ENCODE measurements at places on chromosomes 5 and 9. TPM values are rescaled to one million over a fixed set of nuclear protein-coding genes. Genes with fewer than 3 reads are reported as not detected.

BNC2 gene
- polyA plus RNA-seq, result 5.3 TPM

SLC25A2 gene
- polyA plus RNA-seq, result not detected

IFNK gene
- not detected for polyA plus RNA-seq

GDA gene
- polyA plus RNA-seq, result 0.30 TPM

SEMA5A gene
- 27.5 TPM for polyA plus RNA-seq

PDE6A gene
- 0.09 TPM for polyA plus RNA-seq

ELP1 gene
- 32.9 TPM for polyA plus RNA-seq

PCDHA2 gene
- 0.06 TPM for polyA plus RNA-seq

RRAGA gene
- 78.2 TPM for polyA plus RNA-seq

C5orf46 gene
- not detected for polyA plus RNA-seq

PAEP gene
- polyA plus RNA-seq, result not detected

C5orf58 gene
- polyA plus RNA-seq, result 0.35 TPM

TLX3 gene
- not detected for polyA plus RNA-seq

NTNG2 gene
- polyA plus RNA-seq, result 0.28 TPM

SERINC5 gene
- 18.7 TPM for polyA plus RNA-seq

NUTM2F gene
- polyA plus RNA-seq, result not detected

SOX30 gene
- polyA plus RNA-seq, result 0.26 TPM

RAI14 gene
- 15.7 TPM for polyA plus RNA-seq

SLC46A2 gene
- polyA plus RNA-seq, result 0.18 TPM

IER5L gene
- 4.7 TPM for polyA plus RNA-seq

PIP5KL1 gene
- 3.3 TPM for polyA plus RNA-seq

SLC6A19 gene
- polyA plus RNA-seq, result not detected

TMEM174 gene
- polyA plus RNA-seq, result not detected

ANKRD18A gene
- polyA plus RNA-seq, result not detected

CHD1 gene
- polyA plus RNA-seq, result 25.4 TPM

BTNL8 gene
- not detected for polyA plus RNA-seq

SLC1A3 gene
- polyA plus RNA-seq, result 23.2 TPM
